Naive B cell (primary cell): ENCODE measurements at places on chromosomes 12 and 14. TPM values are rescaled to one million over a fixed set of nuclear protein-coding genes. Genes with fewer than 3 reads are reported as not detected.

Gene KRT74
- not detected for polyA plus RNA-seq

Gene RGS6
- 0.19 TPM for polyA plus RNA-seq

Gene DNAI7
- polyA plus RNA-seq, result 0.16 TPM

Gene LIN7A
- 2.2 TPM for polyA plus RNA-seq

GRCh38 chr12:58883576-58884334, 36.5 kb downstream of the LRIG3 start:
- no peaks in the 10 kb centered on the region for H3K36me3 ChIP-seq
- H3K4me1 ChIP-seq, result no peaks in the 10 kb centered on the region
- no peak overlapping the region for H3K4me3 ChIP-seq
- H3K27ac ChIP-seq, result no peak overlapping the region
- DNase-seq, result no peak

DNA sequence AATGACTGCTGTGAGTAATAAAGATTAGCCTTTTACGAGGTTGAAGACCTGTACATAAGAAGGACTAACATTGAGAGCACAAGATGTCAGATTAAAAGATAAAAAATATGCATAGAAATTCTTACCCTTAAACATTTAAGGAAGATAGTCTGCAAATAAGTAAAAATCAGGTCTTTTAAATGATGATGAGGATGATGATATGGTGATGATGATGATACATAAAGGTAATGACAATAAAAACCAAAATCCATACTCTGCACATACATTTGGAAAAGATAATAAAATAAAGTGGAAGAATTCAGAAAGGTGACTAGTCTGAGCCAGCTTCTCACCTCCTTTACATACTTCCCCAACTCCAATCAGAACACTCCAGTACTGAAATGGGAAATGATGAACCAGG, 124.5 kb downstream of the PTCSC3 start:
- H3K27ac ChIP-seq, result no peak overlapping the region
- no peaks in the 10 kb centered on the region for H3K36me3 ChIP-seq
- H3K4me3 ChIP-seq, result no peak overlapping the region
- DNase-seq, result no peak

DNA sequence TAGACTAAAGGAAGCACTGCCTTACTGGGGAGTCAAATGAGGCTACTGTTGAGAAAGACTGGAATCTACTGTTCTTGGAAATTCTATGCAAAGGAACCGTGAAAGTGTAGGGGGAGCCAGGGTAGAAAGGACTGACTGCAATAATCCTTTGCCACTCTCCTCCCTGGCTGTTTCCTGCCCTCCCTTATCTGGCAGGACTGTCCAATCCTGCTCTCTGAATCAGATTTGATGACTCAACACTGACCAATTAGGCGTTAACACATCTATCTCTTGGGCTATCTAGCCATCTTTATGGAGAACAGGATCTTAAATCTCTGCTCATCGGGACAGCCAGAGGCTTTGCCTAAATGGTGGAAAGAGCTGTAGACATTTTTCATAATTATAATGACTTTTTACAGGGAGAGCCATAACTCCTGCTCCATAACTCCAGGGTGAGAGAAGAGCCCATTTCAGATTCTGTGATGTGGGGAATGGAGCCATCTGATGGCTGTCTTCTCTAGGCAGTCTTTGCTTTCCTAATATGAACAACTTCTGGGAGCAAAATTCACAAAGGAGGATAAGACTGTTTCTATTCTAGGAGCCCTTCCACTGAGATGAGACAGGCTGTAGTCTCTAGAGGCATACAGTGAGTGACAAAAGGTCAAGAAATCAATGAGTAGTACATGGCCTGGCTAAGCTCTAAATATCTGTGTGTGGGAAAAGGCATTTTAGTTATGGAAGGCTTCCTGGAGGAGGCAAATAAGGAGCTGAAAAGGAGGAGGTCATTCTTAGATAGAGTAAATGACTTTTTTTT, 68.9 kb upstream of the CISTR start:
- H3K27me3 ChIP-seq, result peaks cover 82% of the 10 kb centered on the region
- no peaks in the 10 kb centered on the region for H3K4me1 ChIP-seq

DNA sequence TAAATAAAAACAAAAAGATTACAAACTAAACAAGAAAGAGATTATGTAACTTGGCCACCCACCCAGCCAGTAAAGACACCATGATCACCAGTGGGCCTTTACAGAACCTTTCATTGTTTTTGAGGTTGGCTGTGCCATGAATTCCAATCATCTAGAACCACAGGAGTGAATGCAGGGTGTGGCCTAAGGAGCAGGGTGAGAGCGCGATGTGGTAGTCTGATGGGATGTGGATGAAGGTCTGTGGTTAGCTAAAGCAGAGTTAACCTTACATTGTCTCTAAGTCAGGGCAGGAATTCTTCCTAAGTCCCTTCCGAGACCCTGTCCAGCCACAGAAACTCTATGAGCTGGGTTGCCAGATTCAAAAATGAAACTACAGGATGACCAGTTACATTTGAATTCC, 54.0 kb upstream of the CDKN3 start:
- no peak overlapping the region for H3K4me3 ChIP-seq
- H3K4me1 ChIP-seq, result peaks cover 7% of the 10 kb centered on the region

DNA sequence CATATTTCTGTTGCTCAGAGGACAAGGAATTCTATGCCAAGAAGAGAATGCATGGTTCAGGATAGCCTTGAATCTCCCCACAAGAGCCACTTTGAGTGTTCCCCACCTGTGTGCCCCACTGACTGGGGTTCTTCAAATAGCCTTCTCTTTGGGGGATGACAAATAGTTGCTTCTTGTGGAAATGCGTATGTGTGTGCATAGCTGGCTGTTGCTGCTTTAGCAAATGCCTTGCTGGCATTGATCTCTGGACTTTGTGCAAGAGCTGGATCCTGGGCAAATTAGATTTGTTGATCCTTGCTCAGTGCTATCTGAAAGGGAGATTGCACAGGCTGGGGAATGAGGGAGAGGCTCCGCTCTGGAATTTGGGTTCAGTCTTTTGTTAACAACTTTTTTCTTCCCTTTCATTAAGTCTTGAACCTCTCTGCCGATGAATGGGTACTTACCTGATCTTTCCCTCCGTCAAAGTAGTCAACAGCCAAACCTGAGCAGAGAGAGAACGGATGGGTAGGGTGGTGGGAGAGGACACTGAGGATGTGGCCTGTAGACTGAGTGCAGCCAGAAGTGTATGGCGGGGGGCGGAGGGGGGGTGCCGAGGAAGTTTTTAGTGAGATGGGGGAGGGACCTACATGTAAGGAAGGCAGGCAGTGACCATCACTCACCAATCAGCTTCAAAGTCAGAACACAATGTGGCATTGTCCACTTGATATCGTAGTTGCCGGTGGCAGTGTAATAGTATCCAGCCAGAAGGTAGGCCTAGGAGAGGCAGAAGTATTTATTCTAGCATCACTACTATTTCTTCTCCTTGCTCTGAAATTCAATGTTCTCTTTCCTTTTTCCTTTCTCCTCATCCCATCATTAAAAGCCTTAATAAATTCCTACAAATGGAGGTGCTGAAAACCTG, 10.7 kb downstream of the EMG1 start:
- no peak overlapping the region for H3K4me3 ChIP-seq
- no peak for DNase-seq
- peaks cover 10% of the 10 kb centered on the region for H3K36me3 ChIP-seq
- H3K4me1 ChIP-seq, result no peaks in the 10 kb centered on the region
- H3K27ac ChIP-seq, result no peak overlapping the region

GRCh38 chr12:8465301-8465996, 9.7 kb downstream of the CLEC6A start:
- H3K4me1 ChIP-seq, result no peaks in the 10 kb centered on the region
- H3K4me3 ChIP-seq, result no peak overlapping the region
- H3K36me3 ChIP-seq, result no peaks in the 10 kb centered on the region
- DNase-seq, result no peak
